ENCODE measurements at places on chromosomes 12 and 14.

DNA sequence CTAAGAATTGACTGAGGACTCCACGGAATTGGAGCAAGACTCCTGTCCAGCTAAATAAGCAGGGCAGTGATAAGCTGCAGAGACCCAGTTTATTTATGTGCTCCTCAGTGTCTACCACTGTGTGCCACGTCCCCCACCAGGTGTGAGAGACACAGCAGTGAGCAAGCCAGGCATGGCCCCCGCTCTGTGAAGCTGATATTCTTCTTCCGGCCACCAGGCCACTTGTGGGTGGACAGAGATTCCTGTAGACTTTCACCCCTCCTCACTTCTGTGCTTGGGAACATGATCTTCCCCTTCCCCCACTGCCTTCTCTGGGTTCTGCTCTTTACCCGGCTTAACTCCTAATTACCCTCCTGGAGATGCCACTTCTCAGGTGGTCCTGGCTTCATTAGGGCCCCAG lies 21.3 kb downstream of the BRAP start:
- DNase-seq = no peak

DNA sequence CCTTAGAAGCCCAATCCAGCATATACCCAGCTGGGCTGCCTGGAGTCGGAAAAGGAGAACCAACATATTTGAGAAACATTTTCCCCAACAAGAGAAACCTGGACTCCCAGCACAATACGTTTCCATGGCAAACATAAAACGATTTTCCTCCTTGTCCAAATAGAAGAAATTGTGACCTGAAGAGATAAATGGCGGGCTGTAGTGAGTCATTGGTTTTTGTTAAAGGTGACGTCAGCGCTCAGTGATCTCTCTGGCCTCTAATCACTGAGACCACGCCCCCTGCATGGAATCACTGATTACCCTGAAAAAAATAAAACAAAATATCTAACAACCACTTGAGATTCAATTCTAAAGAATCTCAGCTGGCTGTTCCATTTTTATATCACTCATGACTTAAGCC lies 6.0 kb downstream of the CCDC60 start:
- no peak for DNase-seq

GRCh38 chr12:83573671-83574070 lies 887.0 kb downstream of the TMTC2 start:
- no peak for DNase-seq

DNA sequence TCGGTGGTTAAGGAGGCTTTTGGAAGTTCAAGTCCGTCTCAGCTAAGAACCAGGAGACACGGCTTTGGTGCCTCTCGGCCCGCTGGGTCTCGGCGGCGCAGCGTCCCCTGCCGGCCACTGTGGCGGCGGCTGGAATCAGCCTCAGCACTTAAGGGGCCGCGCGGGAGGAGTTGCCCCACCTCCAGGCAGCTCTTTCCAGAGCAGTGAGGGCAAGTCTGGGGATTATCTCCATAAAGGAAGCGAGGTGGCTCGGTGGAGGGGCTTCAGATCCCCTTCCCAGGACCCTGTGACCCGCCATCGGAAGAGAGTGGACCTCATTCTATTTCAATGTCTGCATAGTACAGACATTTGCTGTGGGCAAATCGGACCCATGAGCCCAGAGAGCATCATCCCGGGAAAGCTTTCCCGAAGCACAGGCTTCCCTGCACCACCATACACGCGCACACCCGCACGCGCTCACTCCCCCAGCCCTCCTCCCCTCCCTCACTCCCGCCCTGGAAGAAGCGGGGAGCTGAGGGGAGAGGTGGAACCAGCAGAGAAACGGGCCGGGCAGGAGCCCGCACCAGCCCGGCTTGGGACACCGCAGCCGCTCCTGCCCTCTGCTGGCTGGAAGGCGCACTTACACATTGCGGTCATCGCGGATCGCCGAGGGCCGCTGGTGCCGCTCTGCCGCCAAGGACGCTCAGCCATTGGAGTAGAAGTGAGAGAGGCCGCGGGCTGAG lies 15.9 kb downstream of the RNASE2 start:
- peak; percentile 77 for DNase-seq

GRCh38 chr12:82803201-82803600 lies 116.5 kb downstream of the TMTC2 start:
- DNase-seq = no peak

- DNase-seq = no peak
These were observed 3.1 kb downstream of the MCRS1 start for GRCh38 chr12:49564686-49565405.

DNA sequence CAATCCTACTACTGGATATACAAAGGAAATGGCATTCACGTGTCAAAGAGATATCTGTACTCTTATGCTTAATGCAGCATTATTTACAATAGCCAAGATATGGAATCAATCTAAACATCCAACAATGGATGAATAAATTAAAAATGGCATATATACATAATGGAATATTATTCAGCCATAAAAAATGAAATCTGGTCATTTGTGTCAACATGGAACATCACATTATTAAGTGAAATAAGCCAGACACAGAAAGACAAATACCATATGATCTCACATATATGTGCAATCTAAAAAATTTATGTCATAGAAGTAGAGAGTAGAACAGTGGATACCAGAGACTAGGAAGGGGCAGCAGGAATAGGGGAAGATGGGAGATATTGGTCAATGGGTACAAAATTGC lies 228.8 kb upstream of the TBX3 start:
- DNase-seq = no peak

GRCh38 chr12:122303068-122303467 lies 36.8 kb upstream of the VPS33A start:
- DNase-seq = no peak

DNA sequence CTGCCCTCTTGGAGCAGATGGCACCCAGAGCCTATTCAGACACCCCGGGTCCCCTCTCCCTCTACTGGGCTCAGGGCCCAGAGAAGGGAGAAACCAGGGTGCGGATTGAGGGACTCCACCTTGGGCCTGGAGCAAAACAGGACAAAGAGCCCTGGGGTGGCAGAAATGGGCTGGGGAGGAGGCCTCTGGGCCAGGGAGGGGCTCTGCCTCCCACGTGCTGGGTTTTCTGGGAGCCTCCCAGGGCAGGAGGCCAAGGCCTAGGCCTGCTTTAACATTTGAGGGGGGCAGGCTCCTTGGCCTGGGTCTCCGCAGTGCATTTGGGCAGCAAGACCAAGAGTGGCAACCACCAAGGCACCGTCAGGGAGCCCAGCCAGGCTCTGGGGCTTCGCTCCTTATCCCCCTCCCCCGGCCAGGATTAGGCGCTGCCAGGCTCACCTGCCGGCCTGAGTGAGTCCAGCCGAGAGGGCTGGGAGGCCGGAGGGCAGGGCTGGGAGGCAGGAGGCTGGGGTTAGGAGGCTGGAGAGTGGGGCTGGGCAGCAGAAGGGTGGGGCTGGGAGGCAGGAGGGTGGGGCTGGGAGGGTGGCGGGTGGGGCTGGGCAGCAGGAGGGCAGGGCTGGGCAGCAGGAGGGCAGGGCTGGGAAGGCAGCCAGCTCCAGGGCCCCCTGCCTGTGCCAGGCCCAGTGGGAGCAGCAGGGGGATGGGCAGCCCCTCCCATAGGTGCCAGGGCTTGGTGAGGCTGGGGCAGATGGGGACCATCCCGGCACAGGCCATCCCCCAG lies 101.8 kb upstream of the EIF5 start:
- DNase-seq = no peak

DNA sequence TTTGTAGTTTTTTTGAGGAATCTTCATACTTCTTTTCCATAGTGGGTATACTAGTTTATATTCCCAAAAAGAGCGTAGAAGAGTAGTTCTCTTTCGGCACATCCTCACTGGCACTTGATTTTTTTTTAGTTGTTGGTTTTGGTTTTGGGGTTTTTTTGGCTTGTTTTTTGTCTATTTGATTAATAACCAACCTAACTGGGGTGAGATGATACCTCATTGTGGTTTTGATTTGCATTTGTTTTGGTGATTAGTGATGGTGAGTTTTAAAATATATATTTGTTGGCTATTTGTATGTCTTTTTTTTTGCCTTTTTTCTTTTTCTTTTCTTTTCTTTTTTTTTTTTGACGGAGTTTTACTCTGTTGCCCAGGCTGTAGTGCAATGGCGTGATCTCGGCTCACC lies 69.7 kb upstream of the BTG1 start:
- no peak for DNase-seq

GRCh38 chr14:91078095-91078737 lies 17.8 kb upstream of the RPS6KA5 start:
- DNase-seq = no peak

- no peak for DNase-seq
These were observed 78.7 kb downstream of the FSCB start for GRCh38 chr14:44428231-44428945.

DNA sequence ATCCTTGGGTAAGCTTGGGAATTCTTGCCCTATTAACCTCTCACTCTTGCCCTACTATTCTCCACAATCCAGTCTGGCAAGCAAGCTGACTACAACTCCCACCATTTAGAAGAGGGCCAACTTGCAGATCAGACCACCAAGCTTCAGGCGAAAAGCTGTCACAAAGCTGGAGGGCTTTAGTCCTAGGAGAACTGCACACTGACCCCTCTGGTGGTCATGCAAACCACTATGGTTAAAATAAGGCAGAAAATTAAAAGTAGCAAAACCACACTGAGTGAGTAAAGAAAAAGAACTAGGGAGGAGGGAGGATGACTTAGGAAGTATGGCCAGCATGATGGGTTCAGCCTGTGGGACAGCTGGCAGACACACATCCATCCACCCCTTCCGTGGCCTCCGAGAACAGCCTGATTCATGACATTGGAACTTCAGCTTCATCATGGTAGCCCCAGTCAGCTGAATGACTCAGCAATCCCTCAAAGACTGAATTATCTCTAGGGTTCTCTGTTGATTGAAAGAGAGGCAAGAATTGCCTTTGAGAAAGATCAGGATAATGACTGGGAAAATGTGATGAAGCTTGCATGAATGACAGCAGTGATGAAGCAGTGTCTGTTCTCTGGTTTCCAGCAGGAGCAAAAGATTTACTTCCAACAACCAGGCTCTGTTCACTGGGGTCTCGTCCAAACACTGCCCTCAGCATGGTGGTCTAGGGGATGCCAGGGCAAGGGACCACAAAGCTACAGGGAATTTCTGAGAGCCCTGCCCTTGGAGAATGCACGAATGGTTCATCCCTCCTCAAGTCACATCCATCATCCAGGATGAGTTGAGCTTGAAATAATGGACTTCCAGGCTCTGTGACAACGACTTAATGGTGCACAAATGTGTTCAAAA lies 24.4 kb downstream of the PITPNM2 start:
- DNase-seq = peak; percentile 83

GRCh38 chr14:43914041-43914693 lies 592.9 kb downstream of the FSCB start:
- DNase-seq = no peak

DNA sequence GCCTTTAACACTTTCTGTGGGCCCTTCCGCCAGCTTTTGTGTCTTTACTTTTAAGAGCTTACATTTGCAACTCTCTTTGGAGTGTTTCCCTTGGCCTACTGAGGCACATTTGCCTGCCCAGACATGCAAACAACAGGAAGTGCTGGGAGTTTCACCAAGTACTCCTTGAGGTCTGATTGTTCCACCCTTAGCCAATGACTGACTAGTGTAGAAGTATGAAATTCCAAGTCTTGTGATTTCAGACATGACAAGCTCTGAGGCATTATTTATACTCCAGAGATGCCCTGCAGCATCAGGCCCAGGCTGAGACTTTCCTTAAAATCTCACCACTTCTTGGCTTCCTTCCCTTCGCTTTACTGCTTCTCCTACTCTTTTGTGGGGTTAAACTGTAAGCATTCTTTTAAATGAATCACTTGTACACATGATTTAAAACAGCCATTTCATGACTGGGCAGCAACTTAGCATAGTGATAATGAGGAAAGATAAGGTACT lies 174.1 kb downstream of the SLC6A15 start:
- peak; percentile 34 for DNase-seq

DNA sequence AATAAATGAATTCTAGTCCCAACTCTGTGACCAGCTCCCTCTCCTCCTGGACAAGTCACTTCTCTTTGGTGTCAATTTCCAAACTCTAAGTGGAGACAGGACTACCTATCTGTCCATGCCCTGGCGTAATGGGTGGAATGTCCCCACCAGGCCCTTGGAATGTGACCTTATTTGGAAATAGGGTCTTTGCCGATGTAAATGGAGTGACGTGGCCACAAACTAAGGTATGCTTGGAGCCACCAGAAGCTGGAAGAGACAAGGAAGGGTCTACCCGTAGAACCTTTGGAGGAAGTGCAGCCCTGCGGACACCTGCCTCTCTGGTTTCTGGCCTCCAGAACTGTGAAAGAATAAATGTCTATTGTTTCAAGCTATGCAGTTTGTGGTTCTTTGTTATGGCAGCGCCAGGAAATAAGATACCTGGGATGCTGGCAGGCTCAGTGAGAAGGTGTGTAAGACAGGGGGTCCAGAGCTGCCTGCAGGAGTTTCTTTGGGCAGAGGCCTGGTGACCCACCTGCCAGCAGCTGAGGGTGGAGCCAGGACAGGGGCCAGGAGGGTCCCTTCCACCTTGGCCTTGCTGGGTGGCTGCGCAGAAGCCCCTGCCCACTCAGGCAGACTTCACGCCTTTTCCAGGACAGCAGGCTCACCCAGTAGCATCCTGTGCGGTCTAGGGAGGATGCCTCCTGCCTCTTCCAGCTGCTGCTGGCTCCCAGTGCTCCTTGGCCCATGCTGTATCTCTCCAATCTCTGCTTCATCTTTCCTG lies 45.8 kb downstream of the ARL6IP4 start:
- no peak for DNase-seq

GRCh38 chr14:67555518-67556090 lies 22.5 kb downstream of the PLEKHH1 start:
- DNase-seq = no peak

- DNase-seq = no peak
These were observed 67.8 kb upstream of the KCNH3 start for GRCh38 chr12:49470986-49471385.

- no peak for DNase-seq
These were observed 11.6 kb downstream of the BTG1 start for GRCh38 chr12:92133795-92134637.

DNA sequence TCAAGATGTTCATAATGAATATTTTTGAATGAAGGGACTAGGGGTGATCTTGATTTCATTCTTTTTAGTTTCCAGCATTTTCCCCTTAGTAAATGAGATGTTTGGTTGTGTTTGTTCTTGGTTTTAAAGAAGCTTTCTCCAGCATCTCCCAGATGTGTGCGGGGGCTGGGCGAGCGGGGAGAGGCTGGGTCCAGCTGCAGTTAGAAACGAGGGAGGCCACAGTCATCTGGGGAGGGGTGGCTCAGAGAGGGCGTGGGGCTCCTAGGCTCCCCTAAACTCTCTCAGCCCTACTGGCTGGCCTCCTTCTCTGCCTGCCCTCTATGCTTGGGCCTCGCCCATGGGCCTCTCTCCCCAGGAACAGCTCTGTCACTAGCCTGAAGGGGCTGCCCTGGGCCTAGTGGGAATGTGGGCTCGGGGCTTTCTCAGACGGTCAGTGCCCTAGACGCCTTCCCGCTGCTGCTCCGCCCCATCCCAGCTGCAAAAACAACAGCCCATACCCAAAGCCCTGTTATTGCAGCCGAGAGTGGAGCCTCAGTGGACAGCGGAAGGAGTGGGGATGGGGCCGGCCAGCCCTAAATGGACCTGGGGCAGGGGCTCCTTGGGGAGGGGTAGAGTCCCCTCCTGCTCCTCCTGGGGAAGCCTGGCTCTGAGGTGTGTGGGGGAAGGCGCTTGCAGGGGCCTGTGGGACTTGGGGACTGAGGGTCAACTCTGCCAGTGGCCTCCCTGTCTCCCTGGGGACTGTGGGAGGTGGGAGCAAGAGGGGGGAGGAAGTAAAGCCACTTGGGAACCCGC lies 18.3 kb upstream of the EIF2B2 start:
- no peak for DNase-seq

GRCh38 chr14:79369359-79370332 lies 841.7 kb downstream of the DIO2 start:
- no peak for DNase-seq
